DMS53 (cell line): ENCODE measurements at places on chromosomes 5 and 9.

DNA sequence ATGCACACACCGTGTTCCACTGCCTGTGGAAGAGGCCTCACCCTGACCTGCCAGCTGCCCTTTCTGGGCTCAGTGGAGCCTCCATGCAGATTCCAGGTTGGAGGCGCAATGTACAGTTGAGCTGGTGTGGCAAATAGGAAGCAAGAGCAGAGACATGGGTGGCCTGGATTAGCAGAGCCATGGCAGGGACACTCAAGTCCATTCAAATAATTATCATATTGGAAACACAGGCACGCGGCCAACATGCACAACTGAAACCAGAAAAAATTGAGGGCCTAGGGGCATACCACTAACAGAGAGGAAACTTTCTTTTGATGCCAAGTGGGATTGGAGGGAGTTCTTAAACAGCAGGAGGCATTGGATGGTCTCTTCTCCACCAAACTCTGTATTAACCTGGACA is 35.8 kb downstream of the OTULINL start:
- DNase-seq, result no peak

DNA sequence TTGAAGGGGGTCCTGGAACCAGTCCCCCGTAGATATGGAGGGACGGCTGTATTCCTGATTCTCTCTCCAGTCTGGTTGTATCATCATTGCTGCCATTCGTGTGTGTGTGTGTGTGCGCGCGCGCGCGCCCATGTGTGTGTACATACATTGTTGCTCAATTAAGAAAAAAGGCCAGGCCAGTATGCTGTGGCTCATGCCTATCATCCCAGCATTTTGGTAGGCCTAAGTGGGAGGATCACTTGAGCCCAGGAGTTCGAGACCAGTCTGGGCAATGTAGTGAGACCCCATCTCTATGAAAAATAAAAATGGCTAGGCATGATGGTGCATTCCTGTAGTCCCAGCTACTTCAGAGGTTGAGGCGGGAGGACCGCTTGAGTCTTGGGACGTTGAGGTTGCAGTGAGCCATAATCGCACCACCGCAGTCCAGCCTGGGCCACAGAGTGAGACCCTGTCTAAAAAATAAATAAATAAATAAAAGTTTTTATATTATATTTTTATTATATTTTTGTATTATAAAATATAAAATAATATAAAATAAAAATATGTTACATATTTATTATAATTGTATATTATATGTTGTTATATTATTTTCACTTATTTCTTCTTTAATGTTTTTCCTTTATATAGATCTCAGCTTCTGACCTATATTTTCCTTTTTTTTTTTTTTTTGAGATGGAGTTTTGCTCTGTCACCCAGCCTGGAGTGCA is 53.2 kb downstream of the SPIN1 start:
- DNase-seq, result no peak

- DNase-seq, result no peak
These were observed 53.4 kb downstream of the SLC22A5 start for GRCh38 chr5:132422720-132423437.

GRCh38 chr5:52605317-52606313 is 182.1 kb upstream of the ITGA1 start:
- no peak for DNase-seq

DNA sequence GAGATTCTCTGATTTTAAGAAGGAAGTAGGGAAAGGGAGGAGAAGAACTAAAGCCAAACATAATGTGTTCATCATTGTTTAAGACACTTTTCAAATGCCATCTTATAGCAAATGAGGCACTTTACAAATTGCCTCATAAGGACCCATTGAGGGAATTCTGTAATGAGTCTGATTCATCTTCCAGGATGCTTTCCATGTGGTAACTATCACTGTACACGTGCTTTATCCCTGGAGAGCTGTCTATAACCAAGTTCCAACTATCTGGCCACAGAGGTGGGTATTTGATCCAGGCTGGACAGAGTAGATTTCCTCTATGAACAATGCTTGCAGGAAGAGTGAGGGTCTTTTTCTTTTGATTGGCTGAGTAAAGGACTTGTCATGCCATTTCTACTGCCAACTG is 183.5 kb upstream of the NFIB start:
- no peak for DNase-seq

DNA sequence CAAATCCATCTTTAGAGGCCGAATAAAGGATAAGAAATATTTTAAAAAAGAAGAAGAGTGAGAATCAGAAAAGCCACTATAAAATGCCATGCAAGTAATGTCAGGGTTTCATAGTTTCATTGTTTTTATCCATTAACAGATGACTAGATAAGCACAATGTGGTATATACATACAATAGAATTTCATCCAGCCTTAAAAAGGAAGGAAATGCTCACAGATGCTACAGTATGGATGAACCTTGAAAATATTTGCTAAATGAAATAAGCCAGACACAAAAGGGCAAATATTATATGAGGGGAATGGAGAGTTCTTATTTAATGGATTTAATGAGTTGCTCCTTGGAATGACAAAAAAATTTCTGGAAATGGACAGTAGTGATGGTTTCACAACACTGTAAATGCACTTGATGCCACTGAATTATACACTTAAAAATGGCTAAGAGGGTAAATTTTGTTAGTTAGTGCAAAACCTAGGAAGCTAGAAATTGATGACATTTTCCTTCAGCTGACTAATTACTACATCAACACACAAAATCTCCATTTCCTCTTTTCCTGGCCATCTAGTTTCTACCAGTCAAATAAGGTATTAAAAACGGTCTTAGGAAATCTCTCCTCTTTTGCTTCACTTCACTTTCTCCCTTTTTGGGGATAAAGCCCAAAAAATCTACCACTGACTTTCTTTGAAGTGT is 86.6 kb downstream of the GNA14 start:
- DNase-seq, result no peak

- no peak for DNase-seq
These were observed 48.7 kb downstream of the DNAJC21 start for GRCh38 chr5:34977934-34978613.

- peak; percentile 81 for DNase-seq
These were observed 2.7 kb upstream of the LHX2 start for GRCh38 chr9:124008694-124009530.

DNA sequence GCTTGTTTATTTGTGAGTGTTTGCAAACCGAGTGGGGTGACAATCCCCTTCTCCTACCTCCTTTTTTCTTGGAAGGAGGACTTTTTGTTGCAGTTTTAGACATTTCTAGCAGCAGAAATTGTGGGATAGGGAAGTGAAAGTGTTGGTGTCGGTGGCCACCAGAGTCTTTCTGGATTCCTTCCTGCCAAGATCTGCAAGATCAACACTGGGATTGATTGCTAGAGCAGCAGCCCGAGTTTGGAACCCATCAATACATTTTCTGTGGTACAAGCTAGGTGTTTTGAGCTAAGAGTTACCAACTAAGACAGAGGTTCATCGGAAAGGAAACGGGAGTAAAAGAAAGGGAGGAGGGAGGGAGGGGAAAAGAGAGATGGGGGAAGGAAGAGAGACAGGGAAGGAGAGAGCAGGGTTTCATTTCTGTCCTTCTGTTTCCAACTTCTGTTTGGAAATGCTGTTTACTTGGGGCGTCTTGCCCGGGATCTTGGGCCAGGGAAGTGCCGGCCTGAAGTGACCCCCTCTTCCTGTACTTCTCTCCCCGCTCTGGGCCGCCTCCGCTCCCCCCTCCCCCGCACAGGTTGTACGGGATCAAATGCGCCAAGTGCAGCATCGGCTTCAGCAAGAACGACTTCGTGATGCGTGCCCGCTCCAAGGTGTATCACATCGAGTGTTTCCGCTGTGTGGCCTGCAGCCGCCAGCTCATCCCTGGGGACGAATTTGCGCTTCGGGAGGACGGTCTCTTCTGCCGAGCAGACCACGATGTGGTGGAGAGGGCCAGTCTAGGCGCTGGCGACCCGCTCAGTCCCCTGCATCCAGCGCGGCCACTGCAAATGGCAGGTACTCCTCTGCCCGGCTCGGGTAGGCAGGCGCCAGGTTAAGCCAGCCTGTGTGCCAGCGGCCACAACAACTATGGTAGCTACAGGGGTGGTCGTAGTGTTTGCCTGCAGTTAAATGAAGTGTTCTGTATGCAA is 4.0 kb downstream of the ISL1 start:
- DNase-seq, result peak; percentile 53

GRCh38 chr5:111347021-111347420 is 122.8 kb downstream of the CAMK4 start:
- DNase-seq, result no peak

GRCh38 chr9:10999646-11000045 is 386.8 kb upstream of the PTPRD start:
- no peak for DNase-seq
